ENCODE measurements at places on chromosomes 5 and 9.

- no peak overlapping the region for H3K27ac ChIP-seq
- H3K36me3 ChIP-seq, result no peaks in the 10 kb centered on the region
- DNase-seq, result no peak
- peaks cover 7% of the 10 kb centered on the region for H3K4me1 ChIP-seq
- H3K4me3 ChIP-seq, result no peak overlapping the region
These were observed 14.9 kb upstream of the MACIR start for GRCh38 chr5:103243665-103244064.

- no peak for DNase-seq
- H3K4me3 ChIP-seq, result no peak overlapping the region
- no peaks in the 10 kb centered on the region for H3K4me1 ChIP-seq
- H3K27ac ChIP-seq, result no peak overlapping the region
- H3K27me3 ChIP-seq, result no peaks in the 10 kb centered on the region
- no peaks in the 10 kb centered on the region for H3K36me3 ChIP-seq
These were observed 36.6 kb upstream of the GABRP start for GRCh38 chr5:170746961-170747340.

DNA sequence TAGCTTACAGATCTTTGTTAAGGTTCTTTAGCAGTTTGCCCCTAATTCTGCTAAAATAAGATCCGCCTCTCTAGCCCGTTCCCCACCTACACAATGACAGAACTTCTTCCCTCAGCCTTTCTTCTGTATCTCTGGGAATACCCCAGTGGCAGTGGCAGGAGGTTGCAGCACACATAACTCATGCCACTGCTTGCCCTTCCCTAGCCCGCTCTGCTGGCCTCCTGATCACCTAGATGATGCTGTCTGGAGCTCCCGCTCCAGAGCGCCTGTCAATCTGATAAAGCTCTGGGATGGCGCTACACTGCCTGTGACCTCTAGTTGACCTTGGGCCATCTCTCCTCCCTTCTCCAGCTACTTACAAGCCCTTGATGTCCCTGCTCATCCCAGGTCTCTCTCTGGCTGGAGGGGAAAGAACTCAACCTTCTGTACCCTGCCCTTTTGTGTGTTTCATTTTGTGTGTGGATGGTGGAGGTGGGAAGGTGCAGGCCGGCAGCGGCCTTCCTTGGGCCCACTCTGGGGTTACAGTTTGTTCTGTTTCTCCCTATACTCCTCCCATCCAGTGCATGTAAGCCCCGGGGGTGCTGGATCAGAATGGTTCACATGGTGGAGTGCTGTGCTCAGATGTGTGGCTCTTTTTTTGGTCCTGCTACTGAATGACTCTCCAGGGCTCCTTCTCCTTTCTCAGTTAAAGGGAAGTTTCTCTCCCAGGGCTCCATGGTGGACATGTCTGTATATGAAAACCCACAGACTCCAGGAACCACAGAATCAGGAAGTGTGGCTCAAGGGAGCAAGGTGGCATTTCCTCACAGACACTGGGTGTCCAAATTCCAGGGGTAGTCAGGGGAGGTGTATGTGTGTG, 29.1 kb downstream of the MTX3 start:
- DNase-seq, result no peak
- H3K27me3 ChIP-seq, result no peaks in the 10 kb centered on the region
- H3K4me3 ChIP-seq, result no peak overlapping the region
- no peaks in the 10 kb centered on the region for H3K4me1 ChIP-seq
- H3K36me3 ChIP-seq, result no peaks in the 10 kb centered on the region

- H3K36me3 ChIP-seq, result no peaks in the 10 kb centered on the region
- no peaks in the 10 kb centered on the region for H3K27me3 ChIP-seq
- no peaks in the 10 kb centered on the region for H3K4me1 ChIP-seq
- H3K4me3 ChIP-seq, result no peak overlapping the region
- H3K27ac ChIP-seq, result no peak overlapping the region
These were observed 96.5 kb downstream of the PPARGC1B start for GRCh38 chr5:149826574-149826973.

DNA sequence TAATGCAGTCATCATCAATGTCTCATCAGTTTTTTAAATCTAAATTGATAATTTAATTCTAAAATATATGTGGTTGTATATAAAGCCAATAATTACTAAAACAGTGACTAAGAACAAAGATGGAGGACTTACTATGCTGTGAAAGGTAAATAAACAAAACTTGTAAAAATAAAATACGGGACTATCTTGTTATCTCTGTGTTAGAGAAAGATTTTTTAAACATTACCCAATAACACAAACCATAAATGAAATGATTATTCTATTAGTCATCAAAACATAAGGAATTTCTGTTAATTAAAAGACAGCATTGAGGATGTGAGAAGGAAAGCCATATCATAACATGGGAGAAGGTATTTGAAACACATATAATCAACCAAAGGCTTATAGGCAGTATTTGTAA, 226.2 kb upstream of the SMC2 start:
- H3K27ac ChIP-seq, result no peak overlapping the region
- H3K27me3 ChIP-seq, result no peaks in the 10 kb centered on the region
- no peaks in the 10 kb centered on the region for H3K36me3 ChIP-seq

Measured in CD4-positive, alpha-beta memory T cell (primary cell).